ENCODE measurements at places on chromosomes 1 and 21.

DNA sequence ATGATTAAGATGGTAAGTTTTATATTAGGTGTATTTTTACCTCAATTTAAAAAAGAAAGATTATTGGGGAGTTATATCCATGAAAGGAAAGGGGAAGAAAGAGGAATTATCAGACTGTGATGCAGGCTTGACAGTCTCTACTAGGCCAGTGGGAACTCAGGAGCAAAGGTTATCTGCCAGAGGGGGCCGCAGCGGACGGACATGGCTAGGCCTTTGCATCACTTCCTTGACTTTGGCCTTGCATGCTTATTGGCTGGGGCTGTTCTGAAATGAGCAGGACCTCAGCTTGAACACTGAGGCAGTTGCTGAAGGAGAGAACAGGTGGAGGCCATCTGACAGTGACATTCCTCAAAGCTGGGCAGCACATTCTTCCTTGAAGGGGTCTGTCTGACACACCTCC, 150.9 kb downstream of the CYYR1 start:
- DNase-seq: no peak

GRCh38 chr21:14453339-14454015, 70.5 kb upstream of the HSPA13 start:
- no peak for DNase-seq

GRCh38 chr1:212941452-212941851, 8.9 kb upstream of the VASH2 start:
- DNase-seq: no peak

DNA sequence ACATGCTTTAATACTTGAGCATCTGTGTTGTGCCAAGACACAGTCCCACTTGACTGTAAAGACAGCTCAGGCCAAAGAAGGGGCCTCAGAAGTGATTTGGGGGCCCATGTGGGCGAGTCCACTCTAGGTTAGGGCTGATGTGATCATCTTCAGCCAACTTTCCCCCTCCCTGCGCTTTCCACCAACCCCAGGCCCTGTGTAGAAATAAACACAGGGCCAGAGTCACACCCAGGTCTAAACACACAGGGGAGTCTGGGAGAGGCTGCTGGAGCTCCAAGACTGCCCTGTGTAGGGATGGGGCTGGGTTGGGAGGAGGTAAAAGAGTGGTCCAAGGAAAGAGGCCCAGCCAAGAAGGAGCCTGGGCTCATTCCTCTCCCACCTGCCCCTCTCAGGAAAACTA, 2.5 kb upstream of the WNT2B start:
- no peak for DNase-seq

- DNase-seq: no peak
Measured at GRCh38 chr1:160608057-160608456, 28.8 kb upstream of the CD84 start.

DNA sequence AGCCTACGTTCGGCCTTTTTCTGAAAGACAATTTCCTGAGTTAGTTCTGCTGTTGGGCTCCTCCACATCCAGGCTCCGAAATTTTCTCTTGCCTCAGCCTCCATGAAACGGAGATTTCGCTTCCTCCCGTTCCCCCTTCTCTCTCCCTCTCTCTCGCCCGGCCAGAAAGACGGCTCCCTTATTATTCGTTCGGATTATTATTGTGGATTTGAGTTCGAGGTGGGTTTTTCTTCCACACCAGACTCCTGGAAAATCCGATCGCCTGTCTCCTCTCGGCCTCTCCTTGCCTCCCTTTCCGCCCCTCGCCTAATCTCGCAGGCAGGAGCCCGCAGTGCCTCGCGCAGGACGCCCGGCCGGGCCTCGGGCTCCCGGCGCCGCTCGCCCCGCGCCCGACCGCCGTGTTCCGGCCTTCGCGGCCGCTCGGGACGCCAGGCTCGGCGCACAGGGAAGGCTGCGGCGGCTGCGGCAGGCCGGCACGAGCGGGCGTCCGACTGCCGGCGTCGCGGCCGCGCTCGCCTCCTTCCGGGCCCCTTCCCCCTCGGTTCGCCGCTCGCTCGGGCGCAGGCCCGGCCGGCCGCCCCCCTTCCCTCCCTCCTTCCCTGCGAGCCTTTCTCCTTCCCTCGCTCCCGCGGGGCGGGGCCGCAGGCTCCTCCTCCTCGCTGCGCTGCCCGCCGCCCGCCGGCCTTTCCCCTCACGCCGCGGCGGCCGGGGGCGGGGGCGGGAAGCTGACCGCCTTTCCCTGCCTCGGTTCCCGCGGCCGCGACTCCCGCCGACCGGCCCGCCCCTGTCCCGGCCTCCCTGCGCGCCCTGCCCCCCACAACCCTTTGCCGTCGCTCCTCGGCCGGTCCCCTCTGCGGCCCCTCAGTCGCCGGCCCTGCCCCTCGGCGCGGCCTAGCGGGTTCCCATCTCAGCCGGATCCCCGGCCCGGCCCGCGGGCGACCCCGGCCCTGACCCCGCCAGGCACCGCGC, at the start of gene ARHGEF11:
TSS of gene ARHGEF11 (minus strand) at position 493 of the 969 bp plus-strand sequence. CDS start 1,412 bp downstream, outside the sequence.
- DNase-seq: peak; percentile 69

GRCh38 chr1:172960454-172961208, 90.1 kb downstream of the TNFSF18 start:
- DNase-seq: no peak

GRCh38 chr1:94540440-94541245, 916 bp downstream of the F3 start:
- no peak for DNase-seq

GRCh38 chr1:95578462-95578861, 344.5 kb downstream of the RWDD3 start:
- DNase-seq: no peak

DNA sequence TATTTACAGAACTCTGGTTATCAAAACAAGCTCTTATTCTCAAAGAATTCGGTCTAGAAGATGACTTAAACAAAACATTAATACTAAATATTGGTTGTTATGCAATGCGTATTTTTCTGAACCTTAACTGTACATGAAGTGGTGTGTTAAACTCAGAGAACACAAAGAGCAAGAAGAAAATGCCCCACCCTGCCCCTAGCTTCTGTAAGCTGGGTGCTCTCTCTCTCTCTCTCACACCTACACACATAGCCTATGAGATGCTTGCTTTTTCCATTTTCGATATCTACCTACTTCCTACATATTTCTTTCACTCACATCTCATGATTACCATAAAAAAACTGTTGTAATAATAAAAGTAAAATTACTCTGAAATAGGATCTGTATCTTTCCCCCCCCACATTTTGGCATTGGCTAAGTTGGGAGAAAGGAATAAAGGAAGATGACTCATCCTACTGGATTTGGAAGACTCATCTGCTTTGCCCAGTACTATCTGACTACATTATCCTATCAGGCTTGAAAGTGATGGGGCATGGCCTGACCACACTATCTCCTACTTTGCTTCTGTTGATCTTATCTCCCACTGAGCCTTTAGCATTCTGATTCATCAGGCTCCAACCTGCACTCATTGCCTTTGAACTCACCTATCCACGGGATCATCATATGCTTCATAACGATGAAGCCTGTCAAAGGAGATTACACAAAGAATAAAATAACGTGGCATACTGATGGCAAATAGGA, 2.9 kb downstream of the CRYZ start:
- DNase-seq: no peak

DNA sequence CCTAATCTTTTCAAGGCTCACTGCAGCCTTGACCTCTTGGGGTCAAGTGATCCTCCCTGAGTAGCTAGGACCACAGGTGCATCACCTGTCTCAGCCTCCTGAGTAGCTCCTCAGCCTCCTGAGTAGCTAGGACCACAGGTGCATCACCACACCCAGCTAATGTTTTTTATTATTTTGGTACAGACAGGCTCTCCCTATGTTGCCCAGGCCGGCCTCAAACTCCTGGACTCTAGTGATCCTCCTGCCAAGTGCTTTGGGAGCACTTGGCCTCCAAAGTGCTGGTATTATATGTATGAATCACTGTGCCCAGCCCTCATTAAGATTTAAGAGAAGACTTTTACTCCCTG, 58.5 kb upstream of the S1PR1 start:
- no peak for DNase-seq

DNA sequence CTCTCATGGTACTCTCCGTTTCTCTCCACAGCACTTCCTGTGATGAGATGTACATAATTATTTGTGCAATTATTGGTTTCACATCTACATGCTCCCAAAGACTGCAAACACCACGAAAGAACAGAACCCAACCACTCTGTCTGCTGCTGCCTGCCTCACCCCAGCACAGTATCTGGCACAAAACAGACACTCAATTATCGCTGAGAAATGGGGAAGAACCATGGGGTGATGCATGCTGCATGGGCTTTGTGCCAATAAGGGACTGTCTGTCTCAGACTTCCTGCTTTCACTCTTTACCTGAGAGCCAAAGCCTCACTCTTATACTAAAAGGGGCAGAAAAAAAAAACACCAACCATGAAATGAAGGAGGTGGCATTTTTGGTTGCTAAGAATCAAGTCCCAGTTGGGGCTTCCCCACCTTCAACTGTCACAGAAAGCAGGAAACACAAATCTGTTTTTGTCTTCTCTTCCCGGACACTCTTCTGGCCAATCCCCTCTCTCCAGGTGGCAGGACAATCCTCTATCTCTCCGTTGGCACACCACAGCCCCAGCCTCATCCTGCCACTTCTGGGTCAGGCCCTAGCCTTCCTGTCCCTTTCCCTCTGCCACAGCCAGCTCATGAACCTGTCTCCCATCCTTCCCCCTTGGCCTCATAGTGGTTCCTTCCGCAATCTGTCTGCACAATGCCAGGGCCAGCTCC, 82.0 kb downstream of the TGFBR3 start:
- no peak for DNase-seq

DNA sequence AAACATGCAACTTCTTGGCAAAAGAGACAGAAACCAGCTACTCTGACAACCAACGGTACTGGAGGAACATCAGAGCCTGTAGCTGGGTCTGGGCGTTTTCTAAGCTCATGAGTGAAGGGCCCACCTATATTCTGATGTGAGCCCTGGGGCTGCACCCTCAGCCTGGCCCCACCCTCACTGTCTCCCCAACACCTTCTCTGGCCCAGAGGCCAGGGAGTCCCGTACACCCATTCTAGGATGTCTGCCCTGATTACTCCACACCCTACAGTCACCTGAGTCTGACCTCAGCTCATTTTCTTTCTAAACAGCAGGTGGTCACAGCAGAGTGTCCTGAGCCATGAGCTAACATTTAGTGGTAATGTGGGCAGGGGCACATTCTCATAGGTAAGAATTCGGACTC, 439.2 kb downstream of the MATN1 start:
- no peak for DNase-seq

GRCh38 chr1:156410740-156411139, 41.7 kb downstream of the RHBG start:
- DNase-seq: no peak

- DNase-seq: no peak
Measured at GRCh38 chr1:59481881-59482505, 185.1 kb downstream of the FGGY start.

DNA sequence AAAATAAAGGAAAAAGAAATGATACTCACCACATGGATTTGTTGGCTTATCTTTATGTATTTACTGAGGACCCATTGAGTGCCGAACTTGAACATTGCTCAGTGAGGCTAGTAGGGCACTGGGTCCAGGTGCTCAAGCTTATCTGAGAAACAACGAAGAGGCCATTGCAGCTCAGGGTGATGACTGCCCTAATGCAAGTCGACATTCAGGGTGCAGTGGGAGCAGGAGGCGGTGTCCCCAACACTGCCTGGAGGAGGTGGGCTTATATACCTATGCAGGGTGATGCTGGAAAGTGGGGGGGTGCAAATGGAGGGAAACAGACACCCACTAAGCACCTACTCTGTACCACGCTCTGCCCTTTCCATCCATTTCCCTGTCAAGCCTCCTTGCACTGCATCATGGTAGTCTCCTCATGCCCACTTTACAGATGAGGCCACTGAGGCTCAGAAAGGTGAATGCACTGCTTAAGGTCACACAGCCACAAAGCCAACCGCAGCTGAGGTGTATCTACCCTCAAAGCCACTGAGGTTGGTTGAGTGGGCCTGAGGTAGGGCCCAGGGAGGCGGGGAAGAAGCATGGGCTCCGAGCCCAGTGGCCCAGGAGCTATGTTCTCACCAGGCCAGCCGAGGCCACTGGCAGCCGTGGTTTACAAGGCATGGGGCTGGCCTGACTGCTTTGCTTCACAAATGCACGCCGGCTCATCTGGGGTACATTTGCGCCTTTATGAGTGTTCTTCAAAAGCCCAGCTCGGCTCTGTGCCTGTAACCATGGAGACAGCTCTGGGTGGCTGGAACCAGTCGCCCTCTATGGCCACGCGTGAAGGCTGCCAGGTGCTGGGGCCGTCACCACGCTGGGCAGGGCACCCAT, 103.8 kb downstream of the EPHB2 start:
- peak; percentile 10 for DNase-seq

DNA sequence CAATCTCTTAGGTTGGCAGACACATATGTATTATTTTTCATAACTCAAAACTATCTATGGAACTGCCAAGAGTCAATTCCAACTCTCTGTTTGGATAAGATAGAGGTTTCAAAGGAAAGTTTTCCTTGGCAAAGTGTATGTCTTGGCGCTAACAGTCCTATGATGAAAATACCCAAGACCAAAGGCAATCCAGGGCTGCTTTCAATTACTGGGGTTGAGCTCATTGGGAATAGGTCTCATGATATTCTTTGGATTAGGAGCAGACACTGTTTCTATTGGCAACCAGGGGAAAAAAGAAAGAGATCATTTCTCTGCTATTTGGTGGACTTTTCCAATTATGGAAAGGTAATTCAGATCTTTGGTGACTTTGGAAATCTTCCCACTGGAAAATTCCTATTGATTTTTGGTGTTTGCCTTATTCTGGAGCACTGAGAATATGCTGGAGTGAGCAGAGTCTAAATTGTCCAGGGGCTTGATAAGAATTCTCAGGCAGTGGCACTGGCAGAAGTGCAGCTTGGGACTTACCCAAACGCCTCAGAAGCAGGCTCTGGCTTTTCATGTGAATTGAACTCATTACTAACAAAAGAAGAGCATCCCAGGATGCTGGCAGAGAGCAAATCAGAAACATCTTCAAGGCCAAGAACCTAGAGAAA, 20.4 kb upstream of the PLXNA2 start:
- no peak for DNase-seq

DNA sequence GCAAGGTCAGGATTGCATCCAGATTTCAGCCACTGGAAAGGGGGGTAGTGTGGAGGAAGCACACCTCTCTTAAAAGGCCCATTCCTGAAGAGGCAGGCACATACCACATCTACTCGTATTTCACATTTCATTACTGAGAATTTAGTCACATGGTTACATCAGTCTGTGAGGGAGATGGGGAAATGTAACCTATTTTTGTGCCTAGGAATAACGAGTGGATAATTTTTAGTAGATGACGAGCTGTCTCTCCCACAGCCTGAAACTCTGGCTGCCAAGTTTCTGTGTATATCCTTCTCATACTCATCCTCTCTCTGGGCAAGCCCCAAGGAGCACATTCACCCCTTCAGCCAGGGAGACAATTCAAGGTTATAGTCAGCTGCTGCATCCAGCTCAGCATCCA, 10.3 kb upstream of the C21orf91 start:
- DNase-seq: no peak

- DNase-seq: no peak
Measured at GRCh38 chr1:8495928-8496401, 178.1 kb downstream of the SLC45A1 start.

DNA sequence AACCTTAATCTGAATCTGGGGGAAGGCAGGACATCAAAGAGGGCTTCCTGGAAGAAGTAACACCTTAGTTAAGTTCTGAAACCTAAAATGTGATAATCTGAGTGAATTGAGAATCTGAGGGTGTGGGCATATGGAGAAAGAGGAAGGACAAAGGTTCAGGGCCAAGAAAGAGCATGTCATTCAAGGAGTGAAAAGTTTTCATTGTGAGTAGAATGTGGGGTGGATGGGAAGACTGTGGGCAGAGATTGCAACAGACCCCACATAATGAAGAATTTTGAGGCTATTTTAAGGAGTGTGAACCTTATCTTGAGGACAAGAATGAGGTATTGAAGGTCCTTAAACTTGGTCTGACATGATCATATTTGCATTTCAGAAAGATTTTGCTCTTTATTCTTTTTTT, 227.2 kb downstream of the PTGER3 start:
- no peak for DNase-seq

Measured in C1 segment of cervical spinal cord (tissue), 14 donors.